ENCODE measurements at places on chromosomes 11 and 22.

DNA sequence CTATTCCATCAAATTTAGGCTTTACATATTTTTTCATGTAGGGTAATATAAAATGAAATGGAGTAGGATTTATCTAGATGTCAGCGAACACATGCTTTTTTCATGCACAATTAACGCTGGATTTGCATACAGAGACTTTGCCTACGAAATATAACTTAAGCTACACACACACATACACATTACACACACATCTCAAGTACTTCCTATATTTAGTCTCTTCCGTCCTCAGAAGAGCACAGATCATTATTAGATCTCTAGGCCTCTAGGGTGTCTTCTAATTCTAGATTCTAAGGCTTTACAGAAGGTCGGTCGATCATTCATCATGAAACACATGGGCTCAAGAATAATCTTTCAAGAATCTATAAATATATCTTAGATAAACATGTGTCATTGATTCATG lies 3.8 kb upstream of the MS4A13 start:
- no peak for DNase-seq

- DNase-seq, result no peak
Measured at GRCh38 chr22:44133901-44134571, 46.7 kb upstream of the PARVG start.

- DNase-seq, result no peak
Measured at GRCh38 chr22:39518144-39518786, 2.1 kb upstream of the ATF4 start.

- no peak for DNase-seq
Measured at GRCh38 chr11:121367001-121367843, 74.7 kb downstream of the SC5D start.

DNA sequence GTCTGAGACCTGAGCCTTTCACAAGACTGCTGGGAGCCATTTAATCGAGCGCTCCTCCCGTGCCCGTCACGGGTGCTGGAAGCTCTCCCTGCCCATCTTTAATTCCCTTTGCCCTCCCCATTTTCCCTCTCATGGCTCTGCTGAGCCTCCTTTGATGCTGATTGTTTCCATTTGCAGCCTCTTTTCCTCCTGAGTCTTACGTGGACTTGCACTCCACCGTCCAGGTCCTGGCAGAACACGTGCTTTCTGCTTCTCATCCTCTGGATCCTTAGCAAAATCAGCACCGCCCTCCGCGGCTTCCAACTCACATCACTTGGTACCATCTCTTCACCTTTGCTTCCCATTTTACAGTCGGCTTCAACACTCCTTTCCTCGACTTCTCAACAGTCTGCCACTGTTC lies 7.3 kb downstream of the IFT27 start:
- DNase-seq, result no peak

- no peak for DNase-seq
Measured at GRCh38 chr11:84890676-84891075, 736.5 kb downstream of the DLG2 start.

- DNase-seq, result no peak
Measured at GRCh38 chr11:74687237-74688023, 43.8 kb downstream of the CHRDL2 start.

DNA sequence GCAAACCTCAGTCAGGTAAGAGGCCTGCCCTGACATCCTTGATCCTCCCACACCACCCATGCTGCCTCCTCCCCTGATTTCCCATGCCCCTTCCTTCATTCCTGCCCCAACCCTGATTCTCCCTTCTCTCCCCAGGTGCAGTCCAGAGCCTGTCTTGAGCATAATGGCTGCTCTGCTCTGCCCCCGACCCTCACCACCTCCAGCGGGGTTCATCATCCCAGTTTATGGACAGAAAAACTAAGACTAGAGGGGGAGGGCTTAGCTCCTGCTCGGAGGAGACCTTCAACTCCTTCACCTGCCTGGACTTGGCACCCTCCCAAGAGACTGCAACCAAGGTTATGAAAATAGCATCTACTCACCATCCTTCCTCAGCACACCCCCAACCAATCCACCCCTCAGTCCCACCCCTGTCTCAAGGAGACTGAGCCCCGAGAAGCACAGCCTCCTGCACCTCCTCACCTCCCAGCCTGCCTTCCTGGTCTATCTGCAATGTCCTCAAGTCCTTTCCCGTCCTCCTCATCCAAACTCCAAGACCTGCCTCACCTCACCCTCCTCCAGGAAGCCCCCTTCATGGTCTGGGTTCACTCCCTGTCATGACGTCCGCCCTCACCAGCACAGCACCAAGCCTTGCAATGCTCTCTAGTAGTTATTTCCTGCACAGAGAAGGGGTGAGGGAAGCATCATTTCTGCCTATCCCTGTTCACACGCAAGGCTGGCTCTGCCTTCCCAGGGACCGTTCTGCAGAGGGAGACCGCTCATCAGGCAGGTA lies 103.1 kb downstream of the PDE2A start:
- DNase-seq, result no peak

Data from stimulated activated effector memory CD8-positive, alpha-beta T cell treated with anti-CD3 and anti-CD28 coated beads, Interleukin-12 subunit alpha, Interleukin-12 subunit beta, amount 100 ng/mL, for 72 hours (primary cell).